GM10248 (cell line): ENCODE measurements at places on chromosomes 1 and 21.

GRCh38 chr1:67209521-67209920 is 43.3 kb downstream of the IL23R start:
- DNase-seq: no peak

- DNase-seq: no peak
Measured at GRCh38 chr1:24379733-24380315, 33.8 kb downstream of the STPG1 start.

DNA sequence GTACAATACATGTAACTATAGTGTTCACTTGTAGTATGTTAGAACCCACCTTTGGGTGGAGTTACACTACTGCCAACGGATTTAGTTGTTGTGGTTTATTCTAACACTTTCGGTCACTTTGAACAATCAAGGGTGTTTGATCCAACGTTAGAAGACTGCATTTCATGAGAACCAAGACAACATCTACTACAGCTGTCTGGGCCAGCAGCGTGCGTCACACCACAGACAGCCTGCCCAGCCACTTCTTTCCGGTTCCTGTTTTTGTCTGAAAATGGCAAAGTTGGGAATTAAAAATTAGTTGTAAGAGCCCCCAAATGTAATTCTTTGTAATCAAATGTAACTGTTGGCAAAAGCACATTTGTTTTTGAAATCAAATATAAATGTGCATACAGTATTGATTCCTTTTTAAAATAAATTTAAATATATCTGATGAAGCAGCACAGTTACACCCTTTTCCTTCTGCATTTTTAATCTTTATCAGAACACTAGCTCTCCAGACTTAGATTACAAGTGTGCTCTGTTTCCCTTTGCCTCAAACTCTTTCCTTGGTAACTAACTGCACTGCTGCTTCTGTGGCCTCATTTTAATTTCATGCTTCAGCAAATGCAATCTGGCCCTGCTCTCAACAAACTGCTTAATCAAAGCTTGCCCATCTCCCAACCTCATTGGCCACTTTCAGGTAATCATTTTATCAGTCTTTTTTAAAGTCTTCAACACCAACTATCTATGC is 86.6 kb upstream of the DPH5 start:
- peak; percentile 12 for DNase-seq

DNA sequence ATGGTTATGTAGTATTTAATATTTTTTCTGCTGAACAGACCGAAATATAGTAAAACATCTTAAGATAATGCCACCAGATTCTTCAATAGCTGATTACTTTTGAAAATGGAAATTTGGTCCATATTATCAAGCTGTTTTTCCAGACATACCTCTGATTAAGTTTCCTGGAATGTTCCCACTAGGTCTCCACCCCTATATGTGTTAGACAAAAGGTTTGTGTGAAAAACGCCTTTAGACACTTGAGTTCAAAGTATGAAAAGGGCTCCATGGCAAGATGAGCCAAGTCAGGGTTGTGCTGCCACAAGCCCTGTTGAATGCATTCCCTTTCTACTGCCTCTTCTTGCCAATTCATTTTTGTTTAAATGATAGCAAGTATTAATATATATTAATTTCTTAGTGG is 52.7 kb downstream of the ZBTB17 start:
- no peak for DNase-seq

DNA sequence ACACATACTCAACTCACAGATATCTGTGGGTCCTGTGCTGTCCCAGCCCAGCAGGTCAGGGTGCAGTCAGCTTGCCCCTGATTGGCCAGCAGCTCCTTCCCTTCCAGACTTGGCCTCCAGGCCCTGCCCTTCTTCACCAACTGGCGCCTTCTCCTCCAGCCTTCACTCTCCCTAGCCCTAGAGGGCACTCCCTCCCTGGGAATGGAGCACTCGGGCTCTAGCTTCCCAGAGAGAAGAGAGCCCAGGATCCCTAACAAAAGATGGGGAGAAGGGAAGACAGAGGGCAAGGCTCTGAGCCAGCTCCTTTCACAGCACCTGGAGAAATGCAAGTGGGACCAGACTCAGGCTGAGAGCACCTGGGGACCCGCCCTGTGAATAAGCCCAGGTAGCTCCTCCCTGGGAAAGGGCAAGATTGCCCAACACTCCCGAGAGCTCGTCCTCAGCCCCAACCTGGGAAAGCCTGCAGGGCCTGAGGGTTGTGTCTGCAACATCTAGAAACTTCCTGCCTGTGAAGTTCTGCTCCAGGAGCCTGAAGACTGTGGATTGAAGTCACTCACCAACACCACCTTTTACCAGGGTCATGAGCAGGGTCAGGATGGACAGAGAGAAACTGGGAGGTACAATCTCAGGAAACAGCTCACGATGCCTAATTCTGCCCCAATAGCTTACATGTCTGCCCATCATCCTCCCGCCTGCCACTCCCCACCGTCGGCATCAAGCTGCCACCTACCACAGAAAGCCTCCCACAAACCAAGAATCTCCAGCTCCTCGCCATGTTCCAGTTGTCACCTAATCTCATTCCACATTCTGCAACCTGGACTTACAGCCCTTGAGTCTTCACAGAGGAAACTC is at the start of gene PGLYRP4:
Gene PGLYRP4 (minus strand): TSS at position 331 of the 852 bp plus-strand sequence. CDS start 909 bp downstream, outside the sequence.
- DNase-seq: no peak

- DNase-seq: no peak
Measured at GRCh38 chr1:164369698-164370365, 189.2 kb upstream of the PBX1 start.

- no peak for DNase-seq
Measured at GRCh38 chr1:85172684-85173337, 28.0 kb downstream of the SYDE2 start.

DNA sequence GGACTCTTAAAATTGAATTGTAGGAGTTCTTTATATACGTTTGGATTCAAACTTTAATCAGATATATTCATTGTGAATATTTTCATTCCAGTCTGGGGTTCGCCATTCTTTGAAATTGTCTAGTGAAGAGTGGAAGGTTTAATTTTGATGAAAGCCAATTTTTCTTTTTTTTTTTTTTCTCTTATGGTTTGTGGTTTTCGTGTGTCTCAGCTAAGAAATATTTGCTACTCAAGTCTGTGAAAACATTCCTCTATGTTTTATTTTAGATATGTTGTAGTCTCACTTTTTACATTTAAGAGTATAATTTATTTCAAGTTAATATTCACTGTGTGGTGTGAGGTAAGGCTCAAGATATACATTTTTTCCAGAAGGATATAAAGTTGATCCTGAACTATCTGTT is 220.5 kb downstream of the KCNT2 start:
- no peak for DNase-seq

DNA sequence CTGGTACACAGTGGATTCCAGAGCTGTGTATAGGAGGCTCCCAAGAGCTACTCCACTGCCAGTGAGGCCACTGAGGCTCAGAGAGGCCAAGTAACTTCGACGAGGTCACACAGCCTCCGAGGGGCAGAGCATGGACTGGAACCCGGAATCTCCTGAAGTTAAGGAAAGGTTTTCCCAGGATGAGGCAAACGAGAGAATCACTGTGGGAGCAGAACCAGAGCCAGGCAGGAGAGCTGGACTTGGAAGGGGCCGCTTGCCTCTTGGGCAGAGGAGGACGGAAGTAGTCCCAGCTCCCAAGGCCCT is 52.0 kb downstream of the GLIS1 start:
- DNase-seq: no peak

- DNase-seq: no peak
Measured at GRCh38 chr1:192489748-192490147, 85.8 kb upstream of the RGS1 start.

GRCh38 chr1:111234866-111235265 is 7.4 kb downstream of the CHI3L2 start:
- DNase-seq: no peak

GRCh38 chr1:165595246-165595938 is 35.6 kb upstream of the MGST3 start:
- no peak for DNase-seq

DNA sequence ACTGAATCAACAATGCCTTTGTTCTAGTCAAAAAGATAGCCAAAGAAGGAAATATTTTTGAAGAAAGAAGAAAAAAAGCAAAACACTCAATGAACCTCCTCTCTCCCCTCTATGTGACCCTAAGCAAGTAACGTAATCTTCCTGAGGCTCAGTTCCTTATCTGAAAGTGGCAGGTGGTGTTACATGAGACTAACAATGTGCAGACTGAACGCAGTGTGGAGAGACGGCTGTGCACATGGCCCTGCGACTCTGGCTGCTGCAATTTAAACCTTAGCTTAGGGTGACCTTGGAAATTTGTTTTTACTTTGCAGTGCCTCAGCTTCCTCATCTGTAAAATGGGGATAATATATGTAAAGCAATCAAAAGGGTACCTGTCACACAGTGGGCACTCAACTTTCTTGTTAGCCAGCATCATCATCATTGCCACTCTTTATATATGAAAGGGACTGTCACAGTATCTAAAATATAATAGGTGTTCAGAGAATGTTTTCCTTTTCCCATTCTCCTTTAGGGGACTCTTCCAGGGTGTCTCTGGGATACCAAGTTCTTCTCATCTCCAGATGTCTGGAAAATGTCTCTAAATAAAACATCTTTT is 100.1 kb upstream of the JUN start:
- peak; percentile 54 for DNase-seq

DNA sequence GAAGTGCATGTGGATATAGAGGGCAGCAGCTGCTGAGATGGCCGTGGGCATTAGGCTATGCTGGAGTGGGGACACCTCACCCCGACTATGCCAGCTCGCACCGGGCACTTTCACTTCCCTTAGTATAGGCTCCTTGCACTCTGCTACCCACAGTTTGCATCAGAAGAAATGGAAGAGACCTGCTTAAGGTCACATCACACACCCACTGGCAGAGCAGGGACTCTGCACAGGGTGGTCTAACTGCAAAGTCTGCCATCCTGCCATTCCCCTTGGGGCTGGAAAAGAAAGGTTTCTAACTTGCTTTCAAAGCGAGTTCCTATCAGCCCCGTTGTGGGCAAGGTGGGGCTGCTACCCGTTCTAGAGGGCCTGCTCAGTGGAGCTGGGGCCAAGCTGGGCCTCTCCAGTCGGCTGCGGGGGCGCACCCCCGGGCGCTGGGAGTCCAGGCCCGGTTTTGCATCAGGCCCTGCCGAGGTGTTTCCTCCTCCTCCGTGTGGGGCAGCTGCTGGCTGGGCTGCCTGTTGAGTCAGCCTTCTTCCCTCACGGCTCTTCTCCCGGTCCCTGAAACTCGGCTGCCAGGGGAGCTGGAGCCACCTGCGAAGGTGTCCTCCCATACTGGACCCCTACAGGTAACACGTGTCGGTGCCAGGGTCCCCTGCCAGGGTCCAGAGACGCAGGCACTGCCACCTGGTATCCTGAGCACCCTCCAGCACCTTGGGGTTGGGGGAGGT is at the start of gene SYTL1:
Gene SYTL1 (plus strand): TSS at position 498 of the 728 bp plus-strand sequence. CDS start 3,313 bp downstream, outside the sequence.
- DNase-seq: peak; percentile 83

DNA sequence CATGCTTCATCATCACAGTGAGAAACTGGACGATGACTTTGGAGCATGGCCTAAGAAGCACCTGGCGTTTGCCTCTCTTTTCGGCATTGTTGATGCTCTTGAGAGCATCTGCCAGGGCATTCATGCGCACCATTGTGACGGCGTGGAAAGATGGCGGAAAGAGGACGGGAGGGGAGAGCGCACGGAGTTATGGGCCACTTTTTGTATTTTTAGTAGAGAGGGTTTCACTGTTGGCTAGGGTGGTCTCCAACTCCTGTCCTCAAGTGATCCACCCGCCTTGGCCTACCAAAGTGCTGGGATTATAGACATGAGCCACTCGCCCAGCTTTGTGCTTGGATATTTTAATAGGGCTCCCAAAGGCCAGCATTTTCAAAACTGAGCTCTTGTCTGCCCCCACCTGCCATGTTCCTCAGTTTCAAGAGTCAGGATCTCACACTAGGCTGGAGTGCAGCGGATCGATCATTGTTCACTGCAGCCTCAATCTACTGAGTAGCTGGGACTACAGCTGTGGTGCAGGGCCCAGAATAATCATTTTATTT is 5.3 kb downstream of the RPS8 start:
- DNase-seq: no peak
